ENCODE measurements at places on chromosomes 16 and 17.

GRCh38 chr16:726438-727290 lies at the start of the genes CCDC78 and HAGHL:
Gene CCDC78, minus strand, starts transcription at chr16:726443. Its CDS starts 76 bp downstream, at chr16:726367.
Gene HAGHL, plus strand, starts transcription at chr16:727106. Its CDS starts 404 bp downstream, at chr16:727510.
- peak; percentile 45 for DNase-seq

DNA sequence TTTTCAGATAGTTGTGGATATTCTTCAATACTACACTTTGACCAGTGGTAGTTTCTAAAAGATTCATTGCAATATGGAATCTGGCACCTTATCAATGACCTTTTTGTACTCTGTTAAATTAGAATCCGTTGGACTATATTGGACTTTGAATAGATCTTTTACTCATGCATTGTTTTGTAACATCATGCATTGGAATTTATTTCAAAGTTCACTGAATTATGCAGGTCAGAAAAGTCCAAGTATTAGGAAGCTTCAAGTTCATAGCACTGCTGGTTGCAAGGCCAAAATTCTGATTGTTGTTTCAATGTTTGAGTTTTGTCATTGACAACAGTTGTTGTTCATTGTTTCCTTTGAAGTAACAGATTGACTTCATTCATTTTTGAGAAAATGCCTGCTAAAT lies 7.9 kb upstream of the DHRS11 start:
- DNase-seq: no peak

GRCh38 chr16:12411516-12411915 lies 392.2 kb downstream of the CPPED1 start:
- DNase-seq: no peak

GRCh38 chr17:58336456-58337209 lies 8.0 kb upstream of the TSPOAP1 start:
- no peak for DNase-seq

GRCh38 chr16:58027916-58028455 lies 2.4 kb downstream of the MMP15 start:
- DNase-seq: no peak

DNA sequence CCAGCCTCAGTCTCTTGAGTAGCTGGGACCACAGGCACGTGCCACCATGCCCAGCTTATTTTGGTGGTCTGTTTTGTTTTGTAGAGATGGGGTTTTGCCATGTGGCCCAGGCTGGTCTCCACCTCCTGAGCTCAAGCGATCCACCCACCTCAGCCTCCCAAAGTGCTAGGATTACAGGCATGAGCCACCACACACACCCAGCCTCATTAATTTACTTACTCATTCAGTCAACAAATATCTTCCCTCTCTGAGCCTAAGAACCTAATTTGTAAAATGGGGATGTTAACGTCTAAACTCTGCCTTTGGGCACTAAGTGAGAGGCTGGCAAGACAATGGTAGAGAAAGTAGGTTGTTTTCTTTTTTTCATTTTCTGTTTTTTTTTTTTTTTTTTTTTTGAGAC lies 22.6 kb downstream of the SRCIN1 start:
- no peak for DNase-seq

GRCh38 chr17:59151591-59151990 lies 3.4 kb downstream of the SKA2 start:
- DNase-seq: no peak

GRCh38 chr16:67399218-67399733 lies 6.0 kb upstream of the TPPP3 start:
- DNase-seq: peak; percentile 85

GRCh38 chr16:68328151-68328859 lies 17.5 kb downstream of the PRMT7 start:
- peak; percentile 69 for DNase-seq

DNA sequence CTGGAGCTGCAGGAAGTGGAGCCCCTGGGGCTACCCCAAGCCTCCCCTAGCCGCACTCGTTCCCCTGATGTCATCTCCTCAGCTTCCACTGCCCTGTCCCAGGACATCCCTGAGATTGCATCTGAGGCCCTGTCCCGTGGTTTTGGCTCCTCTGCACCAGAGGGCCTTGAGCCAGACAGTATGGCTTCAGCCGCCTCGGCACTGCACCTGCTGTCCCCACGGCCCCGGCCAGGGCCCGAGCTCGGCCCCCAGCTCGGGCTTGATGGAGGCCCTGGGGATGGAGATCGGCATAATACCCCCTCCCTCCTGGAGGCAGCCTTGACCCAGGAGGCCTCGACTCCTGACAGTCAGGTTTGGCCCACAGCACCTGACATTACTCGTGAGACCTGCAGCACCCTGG lies 4.1 kb upstream of the NRN1L start:
- no peak for DNase-seq

- peak; percentile 84 for DNase-seq
These were observed 14.3 kb downstream of the SPATA32 start for GRCh38 chr17:45247429-45248131.

DNA sequence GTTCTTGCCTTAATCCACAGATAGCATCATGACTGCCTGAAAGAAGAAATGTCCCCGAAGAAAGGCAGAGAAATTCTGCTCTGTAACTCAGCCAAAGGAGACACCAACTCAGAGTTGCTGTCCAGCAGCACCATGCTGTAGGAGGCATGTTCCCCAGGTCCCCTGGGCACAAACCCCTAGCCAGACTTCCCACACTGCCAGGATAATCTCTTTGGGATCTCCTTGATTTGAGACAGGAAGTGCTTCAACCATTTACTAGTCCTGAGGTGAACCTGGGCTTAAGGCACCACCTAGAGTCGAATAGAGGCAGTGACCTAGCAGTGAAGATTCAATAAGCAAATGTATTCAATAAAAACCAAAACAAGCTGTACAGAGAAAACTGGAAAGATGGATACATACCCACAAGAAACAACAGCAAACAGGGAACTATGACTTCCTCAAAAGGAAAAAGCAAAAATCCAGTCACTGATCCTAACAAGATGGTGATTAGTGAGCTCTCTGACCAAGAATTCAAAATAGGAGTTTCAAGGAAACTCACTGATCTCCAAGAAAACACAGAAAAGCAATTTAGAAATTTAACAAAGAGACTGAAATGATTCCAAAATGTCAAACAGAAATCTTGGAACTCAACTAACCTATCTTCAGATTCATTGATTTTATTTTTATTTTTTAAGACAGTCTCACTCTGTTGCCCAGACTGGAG lies 5.7 kb downstream of the OR4D2 start:
- no peak for DNase-seq

- DNase-seq: no peak
These were observed 19.1 kb downstream of the NGFR start for GRCh38 chr17:49514071-49514721.

DNA sequence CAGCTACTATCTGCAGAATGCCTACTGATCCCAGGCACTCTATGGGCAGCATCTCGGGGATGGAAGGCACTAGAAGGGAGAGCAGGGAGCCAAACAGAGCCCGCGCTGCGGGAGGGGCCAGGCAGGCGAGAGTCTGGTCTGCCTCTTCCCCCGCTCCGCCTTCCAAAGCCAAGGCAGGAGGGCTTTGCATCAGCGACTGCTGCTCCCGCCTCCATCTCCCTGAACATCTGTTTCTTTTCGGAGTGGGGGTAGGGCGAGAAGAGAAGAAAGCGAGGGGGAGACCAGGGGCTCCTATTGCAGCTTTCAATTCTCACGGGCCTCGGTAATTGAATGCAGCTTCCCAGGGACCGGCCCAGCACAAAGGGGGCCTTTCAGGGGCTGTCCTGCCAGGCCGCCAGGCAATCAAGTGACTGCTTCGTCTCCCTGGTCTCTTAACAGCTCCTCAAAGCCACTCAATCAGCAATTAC lies 31.4 kb upstream of the CDC42EP4 start:
- DNase-seq: peak; percentile 80

DNA sequence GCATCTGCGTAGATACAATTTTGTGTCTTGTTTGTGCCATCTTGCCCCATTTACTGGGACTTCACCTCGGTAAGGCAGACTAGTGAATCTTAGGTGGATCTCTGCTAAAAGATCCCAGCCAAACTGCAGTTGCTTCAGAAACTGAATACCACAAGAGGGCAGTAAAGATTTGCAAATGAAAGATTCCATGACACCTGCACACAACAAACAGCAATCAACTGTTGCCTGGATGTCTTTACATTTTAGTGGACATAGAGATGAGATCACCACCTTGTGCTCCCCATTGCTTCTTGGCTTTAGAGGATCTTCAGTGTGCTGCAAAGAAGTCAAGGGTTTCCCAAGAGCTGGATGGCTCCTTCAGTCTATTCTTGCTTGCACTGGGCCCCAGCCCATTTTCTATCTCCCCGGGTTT lies 119.2 kb upstream of the CACNG5 start:
- peak; percentile 50 for DNase-seq

DNA sequence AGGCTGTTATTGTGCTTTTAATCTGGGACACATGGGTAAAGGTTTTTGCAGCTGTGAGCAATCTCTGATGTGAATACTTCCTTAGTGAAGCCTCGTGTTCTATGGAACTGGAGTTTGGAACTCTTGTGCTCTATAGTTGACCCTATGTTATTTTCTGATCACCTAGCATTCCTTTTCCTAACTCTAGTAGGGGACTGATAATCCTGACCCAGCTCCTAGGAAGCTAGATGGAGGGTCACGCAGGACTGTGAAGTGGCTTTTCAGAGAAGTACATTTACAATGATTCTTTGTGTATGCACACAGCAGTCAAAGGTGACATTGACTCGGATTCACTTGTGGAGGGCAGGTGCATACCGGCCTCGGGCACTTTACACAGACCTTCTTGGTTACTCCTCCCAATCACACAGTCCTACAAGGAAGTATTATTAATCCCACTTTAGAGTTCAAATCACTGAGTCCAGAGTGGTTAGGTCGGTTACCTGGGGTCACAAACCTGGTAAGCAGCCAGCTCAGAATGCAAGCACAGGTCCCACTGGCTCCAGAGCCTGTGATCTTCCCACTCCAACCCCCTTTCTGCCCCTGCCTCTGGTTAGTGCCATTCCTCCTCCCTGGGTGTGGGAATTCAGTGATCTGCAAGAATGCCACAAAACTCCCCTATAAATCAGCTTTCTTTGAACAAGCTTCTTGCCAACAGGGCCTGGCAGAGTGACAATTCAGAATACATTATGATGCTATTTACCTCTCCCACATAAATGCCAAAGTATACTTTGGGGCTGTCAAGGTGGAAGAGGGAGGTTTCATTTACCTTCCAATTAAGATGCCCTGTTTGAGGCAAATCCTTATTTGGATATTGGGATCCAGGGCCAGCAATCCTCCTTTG lies 7.1 kb downstream of the CHD9NB start:
- DNase-seq: no peak

GRCh38 chr16:84941921-84942320 lies 69.4 kb downstream of the ZDHHC7 start:
- no peak for DNase-seq

GRCh38 chr16:68802190-68802589 lies 41.1 kb upstream of the TANGO6 start:
- no peak for DNase-seq

DNA sequence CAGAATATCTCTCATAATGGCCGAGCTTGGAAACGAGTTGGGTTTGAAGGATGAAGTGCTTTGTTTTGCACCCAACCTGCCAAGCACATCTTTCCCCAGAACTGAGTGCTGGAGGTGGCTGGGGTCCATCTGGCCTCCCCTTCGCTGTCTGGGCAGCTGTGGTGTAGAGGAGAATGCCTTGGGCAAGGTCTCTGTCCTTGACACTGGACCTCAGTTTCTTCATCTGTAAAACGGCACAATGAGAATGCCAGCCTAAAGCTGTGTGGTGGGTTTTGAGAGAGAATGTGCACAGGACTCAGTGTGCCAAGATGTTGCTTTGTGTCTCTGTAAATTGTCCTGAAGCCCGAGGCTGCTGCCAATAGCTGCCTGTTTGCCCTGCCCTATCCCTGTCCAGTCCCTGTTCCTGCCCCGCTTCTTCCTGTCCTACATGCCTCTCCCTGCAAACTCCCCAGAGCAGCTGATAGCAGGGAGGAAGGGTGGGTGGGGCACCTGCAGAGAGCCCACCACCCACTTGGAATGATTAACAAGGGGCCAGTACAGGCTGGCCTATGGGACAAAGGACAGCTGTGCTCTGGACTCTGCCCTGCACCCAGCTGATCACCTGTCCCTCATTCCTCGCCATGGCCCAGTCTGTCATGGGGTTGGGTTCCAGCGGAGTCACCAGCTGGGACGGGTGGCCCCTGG lies 15.3 kb downstream of the LASP1 start:
- DNase-seq: no peak

DNA sequence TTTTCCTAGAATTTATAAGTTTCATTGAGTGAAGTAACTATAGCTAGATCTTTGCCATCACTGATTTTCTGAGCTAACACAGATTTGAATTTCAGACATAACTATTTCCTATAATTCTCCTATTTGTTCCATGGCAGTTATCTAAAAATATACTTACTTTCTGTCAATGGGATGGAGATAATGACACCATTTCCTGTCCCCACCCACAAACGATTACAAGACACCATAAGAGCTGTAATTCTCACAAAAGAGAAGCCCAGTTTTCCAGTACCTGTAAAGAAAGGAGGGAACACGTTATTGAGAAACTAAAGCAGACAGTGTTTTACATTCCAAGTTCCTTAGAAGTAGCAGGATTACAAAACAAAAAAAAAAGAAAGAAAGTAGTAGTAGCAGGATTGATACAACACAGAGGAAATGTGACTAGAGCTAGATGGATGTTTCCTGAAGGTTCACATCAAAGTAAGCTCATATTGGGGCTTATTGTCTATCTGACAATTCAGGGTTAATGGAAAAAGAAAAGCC lies 110.9 kb upstream of the TOB1 start:
- DNase-seq: no peak

- DNase-seq: no peak
These were observed 7.5 kb downstream of the UBE2Z start for GRCh38 chr17:48915459-48916282.

DNA sequence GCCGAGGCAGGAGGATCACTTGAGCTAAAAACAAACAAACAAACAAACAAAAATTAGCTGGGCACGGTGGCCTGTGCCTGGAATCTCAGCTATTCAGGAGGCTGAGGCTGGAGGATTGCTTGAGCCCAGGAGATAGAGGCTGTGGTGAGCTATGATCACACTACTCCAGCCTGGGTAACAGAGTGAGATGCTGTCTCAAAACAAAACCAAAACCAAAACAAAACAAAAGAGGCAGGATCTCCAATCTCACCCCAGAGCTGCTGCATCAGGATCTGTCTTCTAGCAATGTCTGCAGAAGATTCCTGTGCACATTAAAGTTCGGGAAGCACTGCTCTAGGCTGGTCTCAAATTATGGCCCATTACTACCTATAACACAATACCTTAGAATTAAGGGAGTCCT lies 43.1 kb downstream of the MAP2K6 start:
- DNase-seq: no peak

DNA sequence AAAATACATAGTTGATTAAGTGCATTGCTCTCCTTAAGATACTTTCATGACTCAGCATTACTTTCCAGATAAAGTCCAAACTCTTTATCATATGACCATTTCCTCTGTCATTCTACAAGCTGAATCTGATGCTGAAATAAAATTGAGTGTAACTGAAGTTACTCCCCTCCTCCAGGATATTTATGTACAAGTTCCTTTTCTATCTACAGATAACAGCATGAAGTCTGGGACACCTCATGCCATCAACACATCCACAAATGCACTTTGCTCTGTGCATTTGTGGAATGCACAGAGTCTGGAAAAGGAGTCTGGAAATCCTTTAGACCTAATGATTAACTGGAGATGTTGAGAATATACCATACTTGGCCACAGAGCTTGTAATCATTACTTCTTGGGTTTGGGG lies 60.5 kb downstream of the ACSM2B start:
- no peak for DNase-seq

Data from right kidney (tissue), 9 donors.